Articular chondrocyte of knee joint (primary cell): ENCODE measurements at places on chromosomes 5 and 9. TPM values are rescaled to one million over a fixed set of nuclear protein-coding genes. Genes with fewer than 3 reads are reported as not detected.

TRIM7 gene
- total RNA-seq = 0.97 and 3.3 TPM in 2 replicates

MARVELD2 gene
- total RNA-seq = 3.8 and 4.1 TPM in 2 replicates

NR2F1-AS1 gene
- 4.9 and 5.4 TPM in 2 replicates for total RNA-seq

PCSK1 gene
- 54.8 and 55.9 TPM in 2 replicates for total RNA-seq

TENT4A gene
- total RNA-seq = 16.7 and 18.4 TPM in 2 replicates

PCDHGA2 gene
- total RNA-seq = 4.7 and 4.9 TPM in 2 replicates

GSN gene
- total RNA-seq = 334 and 379 TPM in 2 replicates

CTNND2 gene
- total RNA-seq = not detected in 2 replicates

CARD9 gene
- total RNA-seq = 1.5 and 2.9 TPM in 2 replicates

DNAI1 gene
- total RNA-seq = 0.26 TPM in 1 of 2 replicates, not detected in the other

RBM27 gene
- total RNA-seq = 34.4 and 39.8 TPM in 2 replicates

IFNB1 gene
- not detected in 2 replicates for total RNA-seq
